AG04450 (cell line): ENCODE measurements at places on chromosomes 2 and 18.

GRCh38 chr2:172090044-172090961 is 5.0 kb downstream of the DLX1 start:
- DNase-seq, result no peak

- DNase-seq, result peak; percentile 68
Measured at GRCh38 chr2:39631718-39632117, 34.0 kb upstream of the TMEM178A start.

DNA sequence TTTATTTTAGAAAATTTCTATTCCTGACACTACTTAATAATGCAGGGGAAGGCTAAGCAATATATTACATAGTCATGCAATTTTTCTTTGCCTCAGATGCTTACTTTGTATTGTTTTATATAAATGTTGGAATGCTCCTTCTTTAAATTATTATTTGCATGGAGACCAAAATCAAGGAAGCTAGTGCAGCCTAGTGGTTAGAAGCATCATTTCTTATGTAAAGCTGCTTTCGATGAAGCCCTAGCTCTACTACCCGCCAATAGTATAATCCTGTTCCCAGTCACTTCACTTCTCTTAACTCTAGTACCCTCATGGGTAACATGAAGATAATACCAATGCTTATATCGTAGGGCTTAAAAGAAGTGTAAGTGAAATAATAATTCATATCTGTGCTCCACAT is 198.9 kb downstream of the LRATD1 start:
- no peak for DNase-seq

GRCh38 chr2:72330652-72331051 is 183.0 kb upstream of the CYP26B1 start:
- DNase-seq, result no peak

DNA sequence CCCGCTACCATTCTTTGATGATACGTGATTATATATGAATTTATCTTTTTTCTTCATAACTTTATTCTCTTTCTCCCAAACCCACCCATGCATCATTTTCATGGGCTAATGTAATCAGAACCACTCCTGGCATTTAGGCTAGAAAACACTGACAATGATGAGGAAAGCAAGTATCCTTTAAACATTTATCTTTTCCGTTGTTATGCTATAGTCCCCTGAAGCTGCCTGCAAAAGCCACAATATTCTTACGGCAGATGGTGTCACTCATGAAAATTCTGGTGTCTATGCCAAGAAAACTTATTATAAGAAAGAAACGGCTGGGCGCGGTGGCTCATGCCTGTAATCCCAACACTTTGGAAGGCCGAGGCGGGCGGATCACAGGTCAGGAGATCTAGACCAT is 221.8 kb upstream of the CTAGE1 start:
- no peak for DNase-seq
